Transverse colon (tissue), 4 donors: ENCODE measurements at places on chromosomes 1 and 21. TPM values are rescaled to one million over a fixed set of nuclear protein-coding genes. Genes with fewer than 3 reads are reported as not detected.

The BSND gene
- total RNA-seq: not detected

DNA sequence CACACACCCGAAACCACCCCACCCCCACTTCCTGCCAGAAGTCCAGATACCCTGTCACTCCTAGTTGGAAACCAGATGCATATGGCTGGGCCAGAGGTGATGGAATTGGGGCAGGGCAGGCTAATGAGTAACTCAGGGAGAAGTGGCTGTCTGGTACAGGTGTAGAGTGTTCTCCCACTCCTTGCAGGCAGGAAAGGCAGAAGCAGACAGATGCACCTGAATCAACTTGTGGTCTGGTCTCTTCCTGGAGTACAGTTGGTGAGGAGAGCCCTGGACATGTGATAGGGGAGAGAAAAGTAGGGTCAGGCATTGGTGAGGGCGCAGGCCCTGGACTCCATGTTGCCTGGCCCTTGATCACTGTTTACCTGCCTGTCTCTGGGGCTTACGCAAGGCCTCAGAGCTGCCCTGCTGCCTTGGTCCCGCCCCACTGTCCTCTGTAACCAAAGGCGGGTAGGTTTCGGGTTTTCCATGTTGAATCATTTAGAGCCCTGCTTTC, 2.5 kb downstream of the CGN start:
- peak; percentile 91 for DNase-seq

- no peak for DNase-seq
These were observed 17.0 kb downstream of the DENND2D start for GRCh38 chr1:111183308-111184069.

DNA sequence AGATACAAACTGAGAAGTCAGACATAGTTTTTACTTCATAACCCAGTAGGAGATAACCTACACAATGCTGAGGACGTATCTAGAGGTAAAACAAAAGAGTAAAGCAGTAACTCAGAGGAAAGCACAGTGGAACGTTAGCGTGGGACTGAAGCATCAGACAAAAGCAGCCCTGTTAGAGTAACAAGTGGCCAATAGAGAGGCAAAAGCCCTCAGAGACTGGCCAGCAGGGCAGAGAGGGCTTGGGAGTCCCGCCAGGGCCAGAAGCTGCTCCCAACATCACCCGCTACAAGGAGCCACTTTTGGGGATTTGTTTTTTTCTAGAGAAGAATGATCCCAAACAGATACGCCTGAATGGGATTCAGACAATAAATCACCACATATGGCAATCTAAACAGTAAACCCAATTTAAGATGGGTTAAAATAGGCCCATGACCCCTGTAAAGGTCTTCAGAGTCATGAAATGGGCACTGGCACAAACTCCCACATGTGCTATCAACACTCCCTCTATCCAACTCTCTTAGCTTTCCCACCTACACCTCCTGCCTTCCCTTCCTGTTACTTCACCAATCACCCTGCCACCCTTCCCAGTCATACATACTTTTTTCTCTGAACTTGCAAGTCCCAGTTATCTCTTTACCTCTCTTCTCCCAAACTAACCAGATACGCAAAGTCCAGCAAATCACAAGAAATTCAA, 17.2 kb downstream of the TADA1 start:
- no peak for DNase-seq

The SAMSN1 gene
- 7.1 TPM for total RNA-seq

GRCh38 chr1:161153682-161154337, at the start of gene UFC1:
Gene UFC1 (plus strand): TSS chr1:161153978. CDS start chr1:161153998, 20 bp downstream.
- DNase-seq: peak; percentile 82

DNA sequence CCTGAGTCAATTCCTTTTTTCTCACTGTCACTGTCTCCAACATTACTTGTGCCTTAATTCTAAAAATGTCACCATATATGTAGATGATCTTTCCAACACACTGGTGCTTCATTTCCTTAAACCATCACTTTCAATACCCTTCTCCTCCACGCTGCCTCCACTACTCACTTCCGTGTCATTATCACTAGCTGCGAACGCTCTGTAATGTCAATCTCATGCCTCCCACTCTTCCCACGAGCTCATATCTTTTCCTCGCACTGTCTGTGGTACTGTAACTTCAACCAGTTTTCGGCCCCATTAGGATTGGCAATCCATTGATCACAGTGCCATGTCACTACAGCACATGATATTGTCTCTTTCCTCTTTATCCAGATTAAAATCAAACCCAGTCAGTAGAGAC, 61.6 kb downstream of the PLD5 start:
- DNase-seq: no peak

DNA sequence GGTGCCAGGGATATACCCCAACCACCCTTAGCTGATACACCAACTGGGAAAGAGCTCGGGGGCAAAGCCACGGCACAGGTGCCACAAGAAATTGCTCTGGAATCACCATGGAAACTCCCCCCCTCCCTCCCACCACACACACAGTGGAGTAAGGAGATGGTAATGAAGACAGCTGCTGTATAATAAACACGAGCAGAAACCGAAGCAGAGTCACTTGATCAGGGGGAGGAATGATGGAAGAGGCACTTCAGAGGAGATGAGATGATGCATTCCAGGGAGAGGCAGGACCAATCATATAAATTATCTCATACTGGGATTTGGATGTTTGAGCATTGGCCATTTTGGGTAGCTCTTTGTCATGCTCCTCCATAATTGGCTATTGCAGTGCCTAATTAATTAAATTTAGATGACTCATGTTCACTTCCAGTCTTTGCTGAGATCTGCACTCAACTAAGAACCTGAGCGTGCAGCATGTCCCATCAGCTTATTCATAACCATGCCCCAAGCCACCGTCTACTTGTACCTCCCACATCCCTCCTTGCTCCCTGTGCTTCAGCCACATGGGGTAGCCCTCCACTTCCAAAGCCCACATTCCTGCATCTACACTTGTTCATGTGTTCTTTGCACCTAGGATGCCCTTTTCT, 189.5 kb downstream of the ZSCAN20 start:
- DNase-seq: no peak

- DNase-seq: no peak
These were observed 32.6 kb upstream of the FNBP1L start for GRCh38 chr1:93415296-93415695.
